ENCODE measurements at places on chromosomes 7 and 10.

GRCh38 chr10:101576211-101576863, 11.7 kb downstream of the POLL start:
- DNase-seq = no peak

DNA sequence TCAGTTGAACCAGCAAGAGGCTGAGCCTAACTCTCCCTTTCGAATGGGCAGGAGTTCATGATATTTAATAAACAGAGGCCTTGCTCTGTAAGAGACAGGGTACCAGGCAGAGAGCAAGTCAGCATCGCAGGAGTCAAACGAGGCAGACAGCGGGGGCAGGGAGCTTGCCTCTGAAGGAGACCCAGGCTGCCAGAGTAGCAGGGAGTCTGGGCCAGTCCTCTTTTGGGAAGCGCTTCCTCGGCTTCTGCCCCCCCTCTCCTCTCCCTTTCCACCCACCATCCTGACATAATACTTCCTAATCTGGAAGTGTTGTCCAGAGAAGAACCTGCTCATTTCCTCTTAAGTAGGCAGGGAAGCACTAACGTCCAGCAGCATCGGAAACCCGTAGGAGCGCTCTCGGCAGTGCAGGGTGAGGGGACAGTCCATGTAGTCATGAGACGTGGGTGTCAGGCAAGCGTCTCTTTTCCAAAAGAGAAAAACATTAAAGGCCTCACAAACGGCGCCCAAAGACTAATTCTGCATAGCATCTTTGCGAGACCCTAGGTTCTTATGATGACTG, 171.1 kb downstream of the EGFR start:
- DNase-seq = no peak

- no peak for DNase-seq
These were observed 135.0 kb upstream of the PALS2 start for GRCh38 chr7:24438232-24438631.

- DNase-seq = peak; percentile 86
These were observed 855 bp upstream of the PALD1 start for GRCh38 chr10:70477661-70478162.

DNA sequence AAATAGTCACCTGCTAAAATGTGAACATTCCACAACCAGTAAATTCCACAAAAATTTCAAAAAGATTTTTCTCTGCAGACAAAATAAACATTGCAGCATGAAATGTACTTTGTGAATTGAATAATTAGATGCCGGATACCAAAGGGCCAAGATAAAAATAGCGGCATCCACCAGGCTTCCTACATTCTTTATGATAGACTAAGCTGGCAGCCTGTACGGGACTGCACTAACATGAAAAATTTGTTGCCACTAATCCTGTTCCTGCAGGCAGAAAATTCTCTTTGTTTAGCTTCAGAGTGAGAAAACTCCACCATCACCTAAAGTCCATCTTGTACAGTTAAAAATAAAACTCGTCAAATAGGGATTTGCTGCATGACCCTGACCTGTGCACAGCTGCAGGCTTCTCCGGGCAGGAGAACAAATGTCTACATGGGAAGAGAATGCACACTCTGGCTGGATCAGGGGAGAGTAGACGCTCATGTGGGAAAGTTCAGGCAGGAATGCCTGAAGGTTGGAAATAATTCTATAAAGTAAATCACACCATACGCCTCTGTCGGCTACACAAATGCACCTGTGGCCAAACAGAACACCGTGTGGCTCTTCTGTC, 15.6 kb upstream of the ADO start:
- DNase-seq = no peak

DNA sequence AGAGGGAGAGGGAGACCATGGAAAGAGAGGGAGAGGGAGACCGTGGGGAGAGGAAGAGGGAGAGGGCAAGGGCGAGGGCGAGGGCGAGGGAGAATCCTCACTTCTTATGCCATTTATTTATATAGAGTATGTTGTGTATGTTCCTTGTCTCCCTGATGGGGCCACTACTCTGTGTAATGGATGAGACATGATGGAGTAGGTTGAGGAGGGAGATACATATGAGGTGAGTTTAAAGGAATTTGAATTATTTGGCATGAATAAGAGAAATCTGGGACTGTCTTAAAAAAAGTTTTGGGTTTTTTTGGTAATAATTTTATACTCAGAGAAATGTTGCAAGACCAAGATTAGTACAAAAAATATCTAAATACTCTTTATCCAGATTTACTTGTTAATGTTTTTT, 20.1 kb downstream of the CCSER2 start:
- no peak for DNase-seq

DNA sequence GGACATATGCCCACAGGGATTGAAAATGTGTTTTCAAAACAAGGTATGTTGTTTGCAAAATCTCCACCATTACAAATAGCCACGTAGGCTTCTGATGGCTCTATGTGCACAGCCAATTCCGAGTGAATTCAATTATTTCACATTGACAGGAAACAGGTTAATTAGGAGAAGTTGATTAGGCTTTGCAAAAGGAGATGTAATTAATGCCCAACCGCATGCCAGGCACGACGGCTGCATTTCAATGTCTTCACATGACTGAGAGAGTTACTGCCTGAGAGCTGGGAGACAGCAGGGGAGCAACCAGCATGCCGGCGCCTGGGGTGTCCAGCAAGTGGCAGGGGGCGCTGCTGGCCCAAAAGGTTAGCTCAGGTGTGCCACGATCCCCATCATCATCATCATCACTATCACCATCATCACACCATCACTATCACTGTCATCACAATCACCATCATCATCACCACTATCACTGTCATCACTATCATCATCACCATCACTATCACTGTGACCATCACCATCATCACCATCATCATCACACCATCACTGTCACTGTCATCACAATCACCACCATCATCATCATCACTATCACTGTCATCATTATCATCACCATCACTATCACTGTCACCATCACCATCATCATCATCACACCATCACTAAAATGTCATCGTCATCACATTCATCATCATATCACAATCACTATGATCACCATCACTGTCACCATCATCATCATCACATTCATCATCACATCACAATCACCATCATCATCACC, 30.2 kb downstream of the PWWP2B start:
- no peak for DNase-seq

DNA sequence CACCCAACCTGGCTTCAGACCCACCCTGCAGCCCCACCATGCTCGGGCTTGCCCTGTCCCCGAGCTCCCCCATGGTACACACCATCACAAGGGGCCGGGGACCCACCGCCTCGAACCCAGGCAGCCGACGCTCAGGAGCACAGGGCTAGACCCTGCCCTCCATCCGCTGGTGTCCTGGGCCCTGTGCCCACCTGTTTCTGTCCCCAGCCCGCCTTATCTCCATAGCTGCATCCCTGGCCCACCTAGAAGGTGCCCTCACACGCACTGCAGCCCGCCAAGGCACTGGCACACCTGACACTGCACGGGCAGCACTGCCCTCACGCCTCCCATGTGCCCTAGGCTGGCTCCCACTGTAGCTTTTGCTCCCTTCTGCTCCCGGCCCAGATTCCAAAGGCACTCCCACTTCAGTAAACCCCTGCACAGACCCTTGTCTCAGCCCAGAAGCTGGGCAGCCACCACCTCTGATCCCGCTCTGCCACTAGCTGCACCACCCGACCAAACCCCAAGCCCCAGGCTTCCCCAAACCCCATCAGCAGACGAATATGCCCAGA, 17.1 kb downstream of the YKT6 start:
- DNase-seq = no peak

DNA sequence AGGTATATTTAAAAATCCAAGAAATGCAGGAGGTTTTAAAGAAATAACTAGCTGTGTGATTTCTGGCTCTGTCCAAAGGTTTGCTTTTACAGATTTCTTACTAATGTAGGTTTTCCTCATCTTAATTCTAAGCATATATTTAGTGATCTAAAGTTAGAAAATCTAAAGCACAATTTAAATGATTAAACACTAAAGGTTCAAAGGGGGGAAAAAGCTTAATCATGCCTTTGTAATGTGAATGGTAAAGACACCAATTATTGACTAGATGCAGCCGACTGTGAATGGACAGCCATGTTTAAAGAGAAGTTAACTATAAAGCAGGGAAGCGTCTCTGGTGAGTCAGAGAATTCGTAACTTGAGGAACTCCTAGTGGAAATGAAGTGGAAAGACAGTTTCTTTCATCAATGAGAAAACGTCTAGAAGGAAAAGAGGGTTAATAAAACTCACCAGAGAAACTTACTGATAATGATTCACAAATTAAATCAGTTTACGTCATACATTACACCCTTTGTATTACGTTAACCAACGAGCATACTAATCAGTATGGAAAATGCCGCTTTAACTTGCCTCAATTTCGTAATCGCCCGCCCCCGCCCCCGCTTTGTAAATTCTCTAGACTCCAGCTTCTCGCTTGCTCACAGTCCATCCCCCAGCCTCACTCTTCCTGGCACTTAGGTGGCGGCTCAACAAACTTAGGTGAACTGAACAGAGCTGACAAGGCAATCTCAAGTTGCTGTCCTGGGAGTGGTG, 1.1 kb upstream of the HBP1 start:
- DNase-seq = peak; percentile 75

GRCh38 chr10:21388589-21388988, 136.9 kb downstream of the SKIDA1 start:
- DNase-seq = no peak

GRCh38 chr10:12225444-12225843, 29.5 kb downstream of the CDC123 start:
- DNase-seq = no peak

DNA sequence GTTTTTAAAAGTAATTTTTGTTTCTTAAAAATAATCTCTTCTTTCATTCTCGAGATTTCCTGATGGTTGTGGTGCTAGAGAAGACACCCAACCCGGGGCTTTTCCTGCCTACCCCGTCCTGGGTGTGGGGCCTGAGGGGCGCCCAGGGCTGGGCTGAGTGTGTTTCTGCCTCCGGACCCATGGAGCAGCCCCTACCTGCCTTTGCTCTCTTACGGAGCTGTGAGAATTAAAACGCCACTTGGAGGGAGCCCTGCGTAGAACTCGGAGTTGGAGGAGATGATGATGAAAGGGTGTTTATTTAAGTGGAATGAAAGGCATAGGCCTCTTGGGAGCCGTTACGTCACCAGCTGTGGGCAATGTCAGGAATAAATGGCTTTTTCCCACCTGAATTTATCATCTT, 261.8 kb upstream of the SHH start:
- no peak for DNase-seq

DNA sequence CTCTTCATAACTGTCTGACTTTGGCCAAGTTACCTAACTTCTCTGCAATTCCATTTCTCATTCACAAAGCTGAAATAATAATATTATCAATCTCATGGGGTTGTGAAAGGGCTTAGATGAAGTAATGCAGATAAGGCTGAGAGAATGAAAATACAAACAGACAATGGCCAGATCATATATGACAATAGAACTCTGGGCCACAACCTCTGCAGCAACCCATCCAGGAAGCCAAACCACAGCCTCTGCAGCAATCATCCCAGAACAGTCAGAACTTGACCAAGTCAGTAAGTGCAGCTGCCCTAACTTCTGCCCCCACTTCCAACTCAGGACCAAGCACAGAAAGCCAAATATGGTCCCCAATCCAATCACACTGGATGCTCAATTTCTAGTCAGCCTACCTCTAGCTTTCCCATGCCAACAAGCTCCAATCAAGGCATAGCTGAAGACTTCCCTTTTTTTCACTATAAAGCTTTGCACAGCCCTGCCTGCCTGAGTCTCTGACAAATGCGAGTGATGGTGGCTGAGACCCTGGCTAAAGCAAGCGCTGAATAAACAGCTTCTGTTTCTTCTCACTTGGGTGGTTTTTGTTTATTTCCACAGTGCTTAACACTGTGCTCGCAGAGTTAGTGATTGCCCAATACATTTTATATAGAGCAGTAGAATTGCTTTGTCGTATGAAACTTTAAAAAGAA, 34.8 kb upstream of the TNPO3 start:
- DNase-seq = no peak

GRCh38 chr10:112790921-112791320, 159.1 kb upstream of the TCF7L2 start:
- no peak for DNase-seq

GRCh38 chr10:121974019-121974534, 940 bp downstream of the NSMCE4A start:
- peak; percentile 10 for DNase-seq

DNA sequence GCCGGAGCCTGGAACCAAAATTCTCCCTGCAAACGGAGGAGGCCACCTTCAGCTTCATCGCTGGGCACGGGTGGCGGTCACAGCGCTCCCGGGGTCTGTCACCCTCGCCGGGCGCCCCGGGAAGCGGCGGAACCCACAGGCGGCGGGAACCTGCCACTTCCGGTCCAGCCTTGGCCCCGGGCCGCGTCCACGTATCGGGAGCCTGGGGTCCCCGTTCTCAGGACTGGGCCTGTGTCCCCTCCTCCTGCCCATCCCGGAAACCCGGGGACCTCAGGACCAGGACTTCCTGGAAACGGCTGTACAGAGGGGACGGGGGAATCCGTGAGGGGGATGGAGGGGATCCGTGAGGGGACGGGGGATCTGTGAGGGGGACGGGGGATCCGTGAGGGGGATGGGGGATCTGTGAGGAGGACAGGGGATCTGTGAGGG, 25.4 kb downstream of the PDGFA start:
- DNase-seq = no peak

- DNase-seq = no peak
These were observed 57.8 kb downstream of the COL26A1 start for GRCh38 chr7:101420436-101420835.

DNA sequence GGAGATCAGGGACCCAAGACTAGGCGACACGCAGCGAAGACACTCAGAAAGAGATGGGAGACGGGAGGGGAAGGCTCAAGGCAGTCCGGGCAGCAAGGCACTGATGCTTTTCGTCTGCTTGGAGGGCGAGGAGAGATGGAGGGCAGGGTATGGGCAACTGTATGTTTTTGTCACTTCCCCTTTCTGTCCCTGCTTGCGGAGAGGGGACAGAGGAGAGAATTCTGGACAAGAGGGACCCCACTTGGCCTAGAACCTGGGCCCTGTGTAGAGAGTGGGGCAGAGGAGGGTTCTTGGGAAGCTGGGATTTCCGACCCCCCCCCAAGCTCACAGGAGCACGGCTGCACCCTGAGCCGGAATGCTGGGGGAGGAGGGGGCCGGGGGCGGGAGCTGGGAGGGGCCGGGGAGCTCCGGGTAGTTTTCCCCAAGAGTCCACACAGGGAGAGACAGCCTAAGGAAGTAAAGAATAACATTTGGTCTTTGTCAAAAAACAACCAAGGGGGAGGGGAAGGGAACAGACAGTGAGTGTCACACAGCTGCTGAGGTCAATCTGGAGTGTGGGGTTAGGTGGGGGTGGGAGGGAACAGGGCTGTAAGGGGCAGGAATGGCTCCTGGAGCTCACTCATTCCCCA, 1.8 kb downstream of the LRCH4 start:
- no peak for DNase-seq

GRCh38 chr10:18582803-18583202, 68.6 kb downstream of the NSUN6 start:
- no peak for DNase-seq

- DNase-seq = no peak
These were observed 91.1 kb downstream of the CH25H start for GRCh38 chr10:89115876-89116627.

Data from activated CD4-positive, alpha-beta T cell treated with anti-CD3 and anti-CD28 coated beads for 4 hours (primary cell).